GM10248 (cell line): ENCODE measurements at places on chromosomes 4 and X.

DNA sequence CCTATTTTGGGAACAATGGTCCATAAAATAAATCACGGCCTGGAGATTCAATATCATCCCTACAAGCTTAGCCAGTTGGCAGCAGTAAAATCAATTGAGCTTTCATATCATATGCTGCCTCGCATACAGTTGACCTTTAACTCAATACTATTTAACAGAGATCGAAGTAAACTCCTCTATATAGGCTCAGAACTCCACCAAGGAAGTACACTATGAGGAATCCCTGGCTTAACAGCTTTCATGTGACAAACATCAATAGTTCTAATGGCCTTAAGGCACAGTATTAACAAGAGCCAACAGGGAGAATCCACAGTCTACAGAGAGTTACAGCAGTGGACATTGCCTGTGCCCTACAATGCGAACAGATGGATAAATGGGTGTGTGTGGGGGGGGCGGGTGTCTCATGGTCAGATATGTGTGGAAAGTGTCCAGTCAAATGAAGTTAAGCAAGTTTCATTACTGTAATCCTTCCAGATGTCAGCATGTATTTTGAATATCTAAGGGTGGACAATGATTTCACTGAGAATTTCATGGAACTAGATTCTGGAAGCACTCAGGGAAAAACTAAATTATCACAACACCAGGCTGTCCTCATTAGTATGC lies 98.2 kb upstream of the FAM9B start:
- no peak for DNase-seq

- DNase-seq: no peak
Measured at GRCh38 chr4:81982846-81983540, 390.8 kb downstream of the HNRNPD start.

GRCh38 chr4:1183985-1184773 lies 11.8 kb upstream of the SPON2 start:
- DNase-seq: peak; percentile 60

- no peak for DNase-seq
Measured at GRCh38 chr4:25767877-25768725, 94.7 kb downstream of the SEL1L3 start.
